Immature natural killer cell (primary cell): ENCODE measurements at places on chromosomes 2 and 18. TPM values are rescaled to one million over a fixed set of nuclear protein-coding genes. Genes with fewer than 3 reads are reported as not detected.

DNA sequence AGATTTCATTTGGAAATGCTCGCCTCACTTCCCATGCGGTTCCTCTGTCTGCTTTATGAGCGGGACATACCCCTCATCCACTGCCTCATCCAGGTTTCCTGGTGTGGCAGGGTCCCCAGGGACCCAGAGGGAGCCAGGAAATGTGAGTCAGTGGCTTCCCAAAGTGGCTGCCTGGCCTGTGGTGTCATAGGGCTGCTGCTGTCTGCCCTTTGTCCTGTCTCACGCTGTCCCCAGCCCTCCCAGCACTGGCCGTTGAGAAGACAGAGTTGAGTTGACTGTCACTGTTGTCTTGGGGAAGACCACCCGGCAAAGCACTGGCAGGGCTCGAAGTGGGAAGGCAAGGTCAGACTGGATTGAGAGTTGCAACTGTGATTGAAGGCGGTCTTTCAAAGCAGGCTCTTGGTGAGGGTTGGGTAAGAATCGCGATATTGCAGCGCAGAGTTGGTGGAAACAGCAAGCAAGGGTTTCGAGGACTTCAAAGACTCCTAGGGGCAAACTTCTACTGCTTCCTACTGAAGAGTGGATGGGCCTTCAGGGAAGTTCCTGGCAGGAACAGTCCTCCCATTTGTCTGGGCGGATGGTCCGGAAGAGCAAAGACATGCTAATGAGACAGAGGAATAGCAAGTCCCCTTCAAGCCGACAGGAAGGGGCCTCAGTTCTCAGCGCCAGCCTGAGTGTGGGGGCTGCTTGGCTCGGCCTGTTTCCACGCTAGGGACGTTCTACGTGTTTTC lies 33.9 kb downstream of the RAB31 start:
- no peak for DNase-seq

- DNase-seq = no peak
Measured at GRCh38 chr2:8609357-8609811, 72.5 kb upstream of the ID2 start.

DNA sequence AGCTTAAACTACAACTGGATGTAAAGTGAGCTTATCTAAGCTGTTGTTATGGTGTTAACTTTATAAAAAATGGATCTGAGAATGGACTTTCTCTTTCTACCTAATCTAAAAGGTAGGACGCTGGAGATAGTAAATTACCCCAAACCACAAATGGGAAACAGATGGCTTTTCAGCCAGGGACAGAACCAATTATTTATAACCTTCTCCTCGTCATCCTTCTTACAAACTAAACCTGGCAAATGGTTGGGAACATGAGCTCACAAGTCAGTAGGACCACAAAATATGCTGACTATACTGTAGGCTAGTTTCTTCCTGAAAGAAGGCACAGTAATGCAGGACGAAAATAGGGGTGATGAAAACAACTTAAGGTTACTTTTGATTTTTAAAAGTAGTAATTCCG lies 32.7 kb upstream of the ZDBF2 start:
- DNase-seq = no peak

GRCh38 chr2:222176890-222177289 lies 121.9 kb downstream of the PAX3 start:
- DNase-seq = no peak

- no peak for DNase-seq
Measured at GRCh38 chr2:33848486-33848885, 249.4 kb upstream of the FAM98A start.

DNA sequence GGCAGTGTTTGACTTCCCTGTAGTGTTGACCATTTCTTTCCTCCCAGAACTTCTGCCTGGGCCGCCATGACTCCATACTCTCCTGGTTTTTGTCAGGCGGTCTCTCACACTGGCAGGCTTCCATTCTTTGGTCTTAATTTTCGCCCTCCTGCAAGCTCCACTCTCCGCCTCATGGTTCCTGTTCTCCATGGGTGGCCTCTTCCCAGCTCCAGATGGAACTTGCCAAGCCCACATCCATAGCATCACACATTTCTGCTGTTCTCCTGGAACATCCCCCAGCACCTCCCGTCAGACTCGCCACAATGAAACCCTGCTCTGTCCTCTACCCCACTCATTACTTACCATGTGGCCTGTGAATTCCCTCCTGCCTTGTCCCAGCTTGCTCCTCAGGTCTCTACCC lies 896 bp upstream of the AFF3 start:
- DNase-seq = no peak

The MRPL44 gene
- 25.3 TPM for polyA plus RNA-seq

The PCBP1 gene
- 232 TPM for polyA plus RNA-seq

The EMILIN1 gene
- polyA plus RNA-seq = 0.80 TPM
